ENCODE measurements at places on chromosomes 3 and 15.

- DNase-seq: no peak
These were observed 85.0 kb upstream of the P3H2 start for GRCh38 chr3:190205739-190206138.

GRCh38 chr3:37913522-37913921 lies 51.8 kb downstream of the CTDSPL start:
- DNase-seq: no peak

DNA sequence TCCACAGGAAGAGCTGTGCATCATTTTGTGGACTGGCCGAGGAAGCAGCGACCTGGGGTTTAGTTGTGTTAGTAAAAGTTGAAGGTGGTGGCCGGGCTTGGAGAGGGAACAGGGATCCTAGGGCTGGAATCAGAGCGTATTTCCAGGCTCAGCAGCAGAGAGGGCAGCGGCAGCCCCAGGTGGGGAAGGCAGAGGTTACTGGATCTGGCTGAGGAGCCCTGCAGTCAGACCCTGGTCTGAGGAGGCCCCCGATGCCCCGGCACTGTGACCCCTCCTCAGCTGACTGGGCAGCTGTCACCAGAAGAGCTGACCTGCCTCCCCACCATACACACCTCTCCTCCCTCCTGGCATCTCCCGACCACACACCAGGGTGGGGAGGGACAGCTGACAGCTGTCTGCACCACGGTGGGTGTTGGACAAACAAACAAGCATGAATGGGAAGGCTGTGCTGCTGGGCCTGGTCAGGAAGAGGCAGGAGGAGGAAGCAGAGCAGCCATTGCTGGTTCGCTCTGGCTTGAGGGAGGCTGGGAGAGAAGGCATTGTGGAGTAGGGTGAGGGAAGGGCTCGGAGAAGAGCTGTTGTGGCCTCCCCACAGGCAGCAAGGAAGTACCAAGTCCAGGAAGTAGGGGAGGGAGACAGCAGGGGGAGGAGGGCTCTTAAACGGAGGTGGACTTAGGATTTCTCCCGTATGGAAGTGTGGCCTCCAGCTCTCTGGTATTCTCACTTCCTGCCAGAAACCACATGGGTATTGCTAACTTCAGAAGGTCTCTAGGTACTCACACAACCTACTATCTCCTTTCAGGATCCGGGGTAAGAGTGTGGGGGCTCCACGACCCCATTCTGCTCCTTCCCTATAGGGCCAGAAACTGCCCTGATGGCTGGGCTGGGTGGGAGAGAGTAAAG lies 49.5 kb upstream of the HACD2 start:
- DNase-seq: no peak

GRCh38 chr3:45793482-45794176 lies 2.7 kb downstream of the SLC6A20 start:
- no peak for DNase-seq

DNA sequence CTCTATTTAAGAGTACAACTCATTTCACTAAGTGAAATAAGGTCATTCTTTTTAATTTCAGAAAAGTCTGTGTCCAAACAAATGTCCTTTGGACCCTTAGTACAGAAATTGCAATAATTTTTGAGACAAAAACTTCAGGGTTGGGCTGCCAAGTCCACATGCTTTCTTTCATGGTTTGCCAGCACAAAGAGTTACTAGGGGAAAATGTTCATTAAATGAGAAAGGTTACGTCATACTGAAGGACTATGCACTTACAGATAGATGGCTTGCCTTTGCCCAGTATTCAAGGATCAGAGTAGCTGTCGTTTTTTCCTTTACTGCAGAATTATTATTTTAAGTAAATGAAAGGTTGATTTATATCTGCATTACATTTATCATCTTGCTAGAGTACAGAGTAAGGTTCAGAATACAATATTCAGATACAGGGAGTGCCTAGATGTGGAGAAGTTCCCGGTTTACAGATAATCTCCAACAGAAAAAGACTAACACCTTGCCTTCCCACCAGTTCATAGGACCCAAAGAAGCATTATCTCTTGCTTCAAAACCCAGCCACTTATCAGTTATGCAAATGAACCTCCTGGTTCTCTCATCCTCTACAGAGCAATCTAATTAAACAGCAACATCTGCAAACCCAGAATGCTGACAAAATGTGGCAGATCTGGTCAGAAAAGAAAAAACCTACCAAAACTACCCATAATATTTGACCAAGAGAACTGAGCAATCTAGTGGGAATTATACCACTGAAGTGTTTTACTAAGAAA lies 179.3 kb downstream of the FRMD5 start:
- no peak for DNase-seq

- DNase-seq: no peak
These were observed 68.4 kb downstream of the CRTC3 start for GRCh38 chr15:90598031-90598577.

DNA sequence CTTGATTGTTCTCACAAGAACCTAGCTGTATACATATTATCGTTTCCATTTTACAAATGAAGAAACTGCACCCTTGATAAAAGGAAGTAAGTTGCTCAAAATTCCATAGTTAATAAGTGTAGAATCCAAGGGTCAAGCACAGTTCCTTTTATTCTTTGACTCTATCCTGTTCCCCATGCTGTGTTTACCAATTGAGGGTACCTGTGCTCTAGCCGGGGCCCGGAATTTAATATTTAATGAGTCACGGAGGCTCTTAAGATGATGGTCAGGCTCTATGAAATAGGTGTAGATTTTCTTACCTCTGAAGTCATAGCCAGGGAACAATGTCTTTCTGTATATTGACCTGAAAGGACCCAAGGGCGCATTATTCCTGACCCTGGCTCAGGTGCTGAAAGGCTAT lies 65.2 kb downstream of the LPP start:
- DNase-seq: no peak

DNA sequence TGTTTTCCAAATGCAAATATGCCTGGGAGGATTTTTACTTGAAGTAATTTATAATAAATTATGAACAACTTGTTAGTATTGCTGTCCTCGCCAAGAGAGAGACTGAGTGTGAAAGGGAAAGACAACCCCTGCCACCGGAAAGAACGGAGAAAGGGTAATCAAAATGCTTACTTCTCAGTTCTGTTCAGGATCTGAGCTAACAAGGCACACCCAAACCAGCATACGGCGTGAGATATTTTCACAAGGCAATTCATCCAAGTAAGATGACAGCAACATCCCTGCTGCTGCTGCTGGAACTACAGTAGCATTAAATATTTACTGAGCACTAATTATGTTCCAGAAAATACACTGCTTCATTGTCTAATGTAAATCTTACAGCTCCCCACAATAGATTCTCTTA lies 96.1 kb downstream of the KBTBD8 start:
- no peak for DNase-seq

GRCh38 chr3:61608711-61609110 lies 47.3 kb downstream of the PTPRG start:
- no peak for DNase-seq
